Stimulated activated CD8-positive, alpha-beta memory T cell treated with anti-CD3 and anti-CD28 coated beads, Interleukin-4, amount 100 ng/mL, for 4 hours (primary cell): ENCODE measurements at places on chromosomes 3 and 15.

DNA sequence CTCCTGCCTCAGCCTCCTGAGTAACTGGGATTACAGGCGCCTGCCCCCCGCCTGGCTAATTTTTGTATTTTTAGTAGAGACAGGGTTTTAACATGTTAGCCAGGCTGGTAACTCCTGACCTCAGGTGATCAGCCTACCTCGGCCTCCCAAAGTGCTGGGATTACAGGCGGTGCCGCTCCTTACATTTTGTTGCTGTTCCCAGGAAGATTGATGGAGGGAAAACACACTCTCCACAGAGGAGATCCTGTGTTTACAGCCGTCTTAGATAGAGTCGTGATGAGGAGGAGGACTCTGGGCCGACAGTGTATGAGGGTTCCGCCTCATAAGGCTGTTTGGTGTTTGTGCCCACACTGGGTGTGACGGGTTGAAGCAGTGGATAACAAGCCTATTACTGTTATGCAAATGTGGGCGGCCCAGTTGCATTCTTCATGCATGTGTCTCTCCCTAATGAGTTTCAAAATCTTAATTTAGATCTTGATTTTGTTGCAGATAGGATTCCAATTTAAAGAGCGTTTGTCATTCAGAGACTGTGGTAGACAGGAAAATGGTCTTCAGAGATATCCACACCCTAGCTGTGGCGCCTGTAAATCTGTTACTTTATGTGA lies 60.0 kb downstream of the APBA2 start:
- DNase-seq = no peak

- no peak for DNase-seq
These were observed 9.2 kb upstream of the SLC6A1 start for GRCh38 chr3:10983219-10983916.

GRCh38 chr3:12922306-12922705 lies 80.9 kb upstream of the RPL32 start:
- DNase-seq = no peak

GRCh38 chr3:142968319-142969025 lies 5.0 kb upstream of the PAQR9 start:
- DNase-seq = no peak

DNA sequence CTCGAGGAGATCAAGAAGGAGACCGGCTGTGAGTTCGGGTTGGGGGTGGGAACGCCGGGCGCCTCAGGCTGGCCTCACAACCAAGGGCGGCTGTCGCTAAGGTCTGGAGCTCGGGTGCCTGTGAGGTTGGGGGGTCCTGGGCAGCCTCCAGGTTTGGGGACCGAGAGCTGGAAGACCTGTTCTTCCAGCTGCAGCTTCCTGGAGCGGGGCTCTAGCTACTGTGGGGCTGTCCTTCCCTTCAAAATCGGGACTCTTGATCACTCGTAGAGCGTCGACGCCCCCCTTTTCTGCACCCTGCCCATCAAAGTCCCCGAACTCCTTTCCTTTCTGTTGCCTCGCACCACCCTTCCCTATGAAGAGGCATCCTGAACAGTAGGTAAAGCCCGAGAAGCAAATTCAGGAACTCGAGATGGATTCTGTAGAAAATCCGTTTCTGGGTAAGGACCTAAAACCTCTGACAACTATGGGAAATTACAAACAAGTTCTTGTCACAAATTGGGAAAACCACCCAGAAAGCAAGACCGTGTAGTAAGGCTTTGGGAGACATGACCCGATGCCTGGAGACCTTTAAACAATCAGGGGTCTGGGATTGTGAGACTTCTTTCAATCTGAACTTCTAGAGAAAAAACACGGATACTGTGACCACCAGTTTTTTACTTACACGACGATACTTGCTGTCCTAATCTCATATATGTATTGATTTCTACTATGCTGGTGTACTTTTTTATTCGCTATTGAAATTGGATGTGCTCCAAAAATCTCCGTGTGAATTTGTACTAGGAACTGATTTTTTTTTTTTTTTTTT lies 556 bp downstream of the CHP1 start:
- DNase-seq = no peak

DNA sequence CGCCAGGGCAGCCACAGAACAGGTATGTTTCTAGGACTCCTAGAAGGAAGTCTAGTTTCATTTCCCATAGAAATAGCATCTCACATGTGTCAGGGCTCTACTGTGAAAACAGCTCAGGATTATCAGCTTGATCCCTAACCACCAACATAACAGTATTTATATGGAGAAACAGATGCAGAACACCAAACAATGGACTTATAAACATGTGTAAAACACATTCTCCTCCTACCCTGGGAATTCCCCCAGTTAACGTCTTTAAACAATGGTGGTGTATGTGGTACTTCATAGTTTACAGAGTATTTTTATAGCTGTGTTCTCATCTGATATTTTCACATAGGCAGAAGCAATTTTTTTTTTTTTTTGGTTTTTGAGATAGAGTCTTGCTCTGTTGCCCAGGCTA lies 9.7 kb downstream of the TNFSF10 start:
- DNase-seq = no peak

DNA sequence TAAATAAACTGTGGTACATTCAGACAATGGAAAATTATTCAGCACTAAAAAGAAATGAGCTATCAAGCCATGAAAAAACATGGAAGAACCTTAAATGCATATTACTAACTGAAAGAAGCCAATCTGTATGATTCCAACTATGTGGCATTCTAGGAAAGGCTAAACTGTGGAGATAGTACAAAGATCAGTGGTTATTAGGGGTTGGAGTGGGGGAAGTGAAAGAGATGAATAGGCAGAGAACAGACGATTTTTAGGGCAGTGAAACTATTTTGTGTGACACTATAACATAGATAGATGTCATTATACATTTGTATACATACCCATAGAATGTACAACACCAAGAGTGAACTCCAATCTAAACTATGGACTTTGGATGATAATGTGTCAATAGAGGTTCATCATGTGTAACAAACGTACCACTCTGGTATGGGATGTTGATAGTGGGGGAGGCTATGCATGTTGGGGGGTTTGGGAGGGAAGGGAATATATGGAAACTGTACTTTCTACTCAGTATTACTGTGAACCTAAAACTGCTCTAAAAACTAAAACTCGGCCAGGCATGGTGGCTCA lies 29.0 kb downstream of the RAB27A start:
- DNase-seq = no peak

- no peak for DNase-seq
These were observed 79.8 kb upstream of the FNDC3B start for GRCh38 chr3:171959532-171960089.

- DNase-seq = no peak
These were observed 264.3 kb upstream of the DNAJC19 start for GRCh38 chr3:181253796-181254195.

GRCh38 chr3:153979418-153980251 lies 141.6 kb upstream of the ARHGEF26 start:
- DNase-seq = no peak

DNA sequence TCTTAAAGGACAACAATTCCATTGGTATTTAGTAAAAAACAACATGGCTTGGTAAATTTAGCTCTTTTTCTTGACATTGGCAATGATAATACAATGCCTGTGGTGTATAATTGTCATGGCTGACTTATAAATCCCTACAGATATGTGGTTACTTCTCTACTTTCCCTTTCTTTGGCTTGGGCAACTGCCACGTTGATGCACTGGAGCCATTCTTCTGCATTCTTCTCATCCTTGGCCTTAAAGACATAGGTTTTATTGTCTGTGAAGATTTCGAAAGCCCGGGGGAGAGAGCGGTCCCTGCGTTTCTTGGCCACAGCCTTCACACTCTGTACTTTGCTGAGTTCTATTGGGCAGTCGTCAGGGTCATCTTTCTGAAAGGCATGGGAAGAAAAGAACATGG lies 101.1 kb upstream of the CCNL1 start:
- DNase-seq = no peak

DNA sequence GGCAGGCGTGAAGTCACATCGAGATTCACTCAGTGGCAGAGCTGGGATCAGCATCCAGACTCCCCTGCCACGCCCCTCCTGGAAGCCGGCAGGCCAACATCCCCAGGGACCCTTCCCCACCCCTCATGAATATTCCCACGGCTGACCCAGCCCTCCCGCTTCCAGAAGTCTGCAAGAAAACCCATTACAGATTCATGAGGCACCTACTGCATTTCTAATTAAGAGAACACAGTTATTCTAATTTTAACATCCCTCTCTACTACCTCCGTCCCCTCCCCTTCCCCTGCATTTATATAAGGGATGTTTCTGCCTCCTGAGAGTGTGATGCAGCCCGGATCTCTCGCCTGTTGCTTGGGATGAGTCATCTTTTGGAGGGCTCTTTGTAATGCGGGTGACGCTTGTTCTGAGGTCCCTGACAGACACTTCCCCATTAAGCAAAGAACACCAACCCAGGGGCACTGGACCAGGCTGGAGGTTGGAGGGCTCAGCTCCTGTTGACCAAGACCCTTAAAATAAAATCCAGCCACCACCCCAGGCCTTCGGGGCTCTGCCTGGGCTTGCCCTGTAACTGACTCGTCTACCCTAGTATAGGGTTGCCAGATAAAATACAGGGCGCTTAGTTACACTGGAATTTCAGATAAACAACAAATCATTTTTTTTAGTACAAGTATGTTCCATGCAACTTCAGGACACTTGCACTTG lies 118.7 kb downstream of the NUP210 start:
- DNase-seq = no peak

- DNase-seq = no peak
These were observed 33.7 kb downstream of the ST6GAL1 start for GRCh38 chr3:186964071-186964470.

- no peak for DNase-seq
These were observed 65.7 kb downstream of the SHQ1 start for GRCh38 chr3:72782521-72782920.
